ENCODE measurements at places on chromosomes 6 and 20.
A peak's percentile ranks its signal among the peaks of the same experiment; 100 is the strongest.

GRCh38 chr6:142938510-142938909, 6.5 kb downstream of the HIVEP2 start:
- no peak for DNase-seq

DNA sequence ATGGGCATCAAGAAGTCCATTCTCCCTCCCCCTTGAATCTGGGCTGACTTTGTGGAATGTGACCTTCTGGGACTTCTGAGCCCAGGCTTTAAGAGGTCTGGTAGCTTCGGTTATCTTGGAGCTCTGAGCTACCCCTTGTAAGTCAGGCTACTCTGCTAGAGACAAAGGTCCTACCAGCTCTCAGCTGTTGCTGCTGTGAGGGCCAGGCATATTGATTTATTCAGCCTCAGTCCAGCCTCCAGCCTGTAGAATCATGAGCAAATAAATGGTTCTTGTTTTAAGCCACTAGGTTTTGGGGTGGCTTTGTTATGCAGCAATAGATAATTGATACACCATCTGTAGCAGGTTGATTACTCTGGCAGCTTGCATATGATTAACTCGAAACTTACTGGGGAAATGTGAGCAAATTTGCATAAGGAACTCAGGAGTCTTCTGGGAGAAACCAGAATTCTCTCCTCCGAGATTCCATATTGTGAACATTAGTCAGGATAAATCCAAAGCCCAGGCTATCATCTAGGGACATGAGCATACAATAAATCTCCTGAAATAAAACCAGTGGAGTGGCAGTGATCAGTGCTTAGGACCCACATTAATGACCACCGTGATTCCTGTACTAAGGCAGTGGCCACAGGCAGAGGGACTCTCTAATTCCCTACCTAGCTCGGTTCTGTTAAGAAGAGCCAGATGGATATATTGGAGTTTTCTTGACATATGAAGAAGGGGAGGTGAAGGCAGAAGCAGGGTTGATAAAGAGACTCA, 336.1 kb downstream of the CDC5L start:
- no peak for DNase-seq

DNA sequence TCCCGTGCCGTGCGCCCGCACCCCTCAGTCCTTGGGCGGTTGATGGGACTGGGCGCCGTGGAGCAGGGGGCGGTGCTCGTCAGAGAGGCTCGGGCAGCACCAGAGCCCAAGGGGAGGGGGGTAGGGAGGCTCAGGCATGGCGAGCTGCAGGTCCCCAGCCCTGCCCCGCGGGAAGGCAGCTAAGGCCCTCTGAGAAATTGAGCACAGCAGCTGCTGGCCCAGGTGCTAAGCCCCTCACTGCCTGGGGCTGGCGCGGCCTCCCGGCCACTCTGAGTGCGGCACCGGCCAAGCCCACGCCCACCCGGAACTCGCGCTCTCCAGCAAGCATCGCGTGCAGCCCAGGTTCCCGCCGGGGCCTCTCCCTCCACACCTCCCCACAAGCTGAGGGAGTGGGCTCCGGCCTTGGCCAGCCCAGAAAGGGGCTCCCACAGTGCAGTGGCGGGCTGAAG, 16.4 kb downstream of the SOX4 start:
- DNase-seq = no peak

GRCh38 chr20:17869295-17869994, 99.1 kb downstream of the SNX5 start:
- DNase-seq = peak; percentile 25

DNA sequence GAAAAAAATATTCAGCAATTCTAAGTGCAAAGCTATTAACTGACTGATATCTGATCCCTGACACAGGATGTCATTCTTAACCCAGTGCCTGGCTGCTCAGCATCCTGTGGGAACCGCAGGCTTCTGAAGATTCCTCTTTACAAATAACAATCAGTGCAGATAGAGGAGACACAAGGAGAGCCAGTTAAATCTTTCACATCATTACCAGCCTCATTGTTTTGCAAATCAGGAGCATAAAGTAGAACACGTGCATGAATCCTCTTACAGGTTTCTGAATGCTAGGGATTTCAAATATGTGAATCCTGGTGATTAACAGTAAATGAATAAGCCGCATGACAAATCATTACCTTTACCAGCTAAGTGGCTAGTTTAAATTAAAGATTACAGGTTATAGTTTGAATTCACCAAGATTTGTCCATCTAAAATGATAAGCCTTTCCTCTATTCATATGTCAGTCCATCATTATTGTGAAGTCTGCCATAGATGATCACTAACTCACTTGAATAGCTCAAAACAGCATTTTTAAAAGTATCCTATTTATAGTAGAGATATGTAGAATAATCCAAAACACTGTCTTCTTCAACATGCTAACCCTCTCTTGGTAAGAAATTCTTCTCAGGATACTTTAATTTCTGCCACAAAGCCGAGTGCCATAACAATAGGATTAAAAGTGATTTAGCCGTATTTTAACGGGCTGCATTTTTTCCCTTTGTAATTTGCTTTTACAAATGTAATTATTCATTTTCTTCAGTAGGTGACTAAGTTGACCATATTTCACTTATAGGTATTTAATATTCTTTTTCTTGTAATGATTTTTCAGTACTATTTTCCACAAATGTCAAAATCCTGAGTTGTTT, 367.3 kb upstream of the EPHA7 start:
- DNase-seq = no peak

- DNase-seq = no peak
Observed at GRCh38 chr6:44787254-44787834, 399.8 kb downstream of the CDC5L start.

DNA sequence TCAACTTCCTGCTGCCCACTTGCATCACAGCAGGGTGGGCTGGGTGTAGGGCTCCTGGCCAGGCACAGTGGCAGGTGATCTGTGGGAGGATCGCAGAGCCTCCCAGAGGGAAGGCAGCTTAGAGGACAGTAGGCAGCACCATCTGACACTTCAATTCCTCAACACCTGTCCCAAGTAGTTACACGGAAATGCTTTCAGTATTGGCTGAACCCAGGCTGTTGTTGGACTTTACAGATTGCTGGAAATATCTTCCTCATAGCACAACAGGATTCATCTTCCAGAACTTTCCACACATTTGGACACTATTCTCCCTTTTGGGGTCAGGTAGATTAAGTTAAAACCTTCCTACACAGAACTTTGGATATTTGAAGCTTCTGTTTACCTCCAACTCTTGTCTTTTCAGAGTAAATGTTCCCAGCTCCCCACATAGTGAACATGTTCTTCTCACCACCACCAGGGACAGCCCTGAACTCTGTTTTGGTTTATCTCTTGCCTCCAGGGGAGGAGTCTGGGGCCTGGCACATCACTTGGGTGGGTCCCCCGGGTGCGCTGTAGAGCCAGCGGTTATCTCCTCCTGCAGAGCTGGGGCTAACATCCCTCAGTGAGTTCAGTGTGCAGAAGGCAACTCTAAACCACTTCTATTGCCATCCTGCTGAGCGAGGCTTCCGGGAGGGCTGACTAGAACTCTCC, 3.5 kb upstream of the SLC22A2 start:
- DNase-seq = no peak

GRCh38 chr6:68544450-68544849, 90.6 kb upstream of the ADGRB3 start:
- no peak for DNase-seq

- no peak for DNase-seq
Observed at GRCh38 chr6:30363459-30363858, 18.5 kb downstream of the RPP21 start.

DNA sequence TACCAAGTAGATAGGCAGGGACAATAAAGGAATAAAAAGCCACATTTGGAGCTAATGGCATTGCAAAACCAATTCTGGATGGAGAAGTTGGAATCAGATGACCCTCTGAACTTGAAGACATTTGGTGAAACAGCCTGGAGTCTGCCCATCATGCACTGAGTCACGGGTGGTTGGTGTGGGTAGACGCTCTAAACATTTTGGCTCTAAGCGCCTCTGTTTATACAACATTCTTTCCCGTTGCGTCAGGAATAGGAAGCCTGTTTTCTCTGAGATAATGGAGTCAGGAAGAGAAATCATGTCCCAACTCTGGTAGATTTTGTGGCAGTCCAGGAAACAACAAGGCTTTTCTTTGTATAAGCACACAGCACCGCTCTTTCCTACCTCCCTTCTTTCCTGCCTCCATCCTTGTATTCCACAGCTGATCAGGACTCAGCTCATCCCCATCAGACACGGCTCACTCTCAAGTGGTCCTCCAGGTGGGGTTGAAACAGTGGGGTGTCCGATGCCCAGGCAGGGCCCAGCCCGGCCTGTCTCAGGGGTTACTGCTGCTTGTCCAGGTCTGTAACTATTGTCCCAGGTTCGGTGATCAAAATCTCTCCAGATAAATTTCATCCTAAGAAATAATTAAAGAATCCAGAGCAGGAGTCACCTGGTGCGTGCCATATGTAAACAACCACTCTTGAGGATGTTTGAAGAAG, 12.1 kb upstream of the RAMACL start:
- no peak for DNase-seq
